IPS DF 6.9 (cell line): ENCODE measurements at places on chromosomes 11 and 22.

GRCh38 chr11:133500936-133501335 lies 31.4 kb downstream of the OPCML start:
- H3K27me3 ChIP-seq: no peaks in the 10 kb centered on the region
- no peak overlapping the region for H3K4me3 ChIP-seq
- H3K27ac ChIP-seq: no peak overlapping the region
- DNase-seq: no peak
- H3K4me1 ChIP-seq: peaks cover 5% of the 10 kb centered on the region

- H3K4me1 ChIP-seq: peaks cover 1% of the 10 kb centered on the region; the same call in 1 of the 2 replicates
- no peaks in the 10 kb centered on the region for H3K36me3 ChIP-seq
- H3K27me3 ChIP-seq: no peaks in the 10 kb centered on the region
Observed at GRCh38 chr11:125236072-125236825, 71.7 kb downstream of the PKNOX2 start.

GRCh38 chr11:60431251-60431650 lies 1.9 kb downstream of the MS4A5 start:
- no peaks in the 10 kb centered on the region for H3K27me3 ChIP-seq
- no peaks in the 10 kb centered on the region for H3K4me1 ChIP-seq
- H3K4me3 ChIP-seq: no peak overlapping the region
- H3K27ac ChIP-seq: no peak overlapping the region
- H3K36me3 ChIP-seq: no peaks in the 10 kb centered on the region

DNA sequence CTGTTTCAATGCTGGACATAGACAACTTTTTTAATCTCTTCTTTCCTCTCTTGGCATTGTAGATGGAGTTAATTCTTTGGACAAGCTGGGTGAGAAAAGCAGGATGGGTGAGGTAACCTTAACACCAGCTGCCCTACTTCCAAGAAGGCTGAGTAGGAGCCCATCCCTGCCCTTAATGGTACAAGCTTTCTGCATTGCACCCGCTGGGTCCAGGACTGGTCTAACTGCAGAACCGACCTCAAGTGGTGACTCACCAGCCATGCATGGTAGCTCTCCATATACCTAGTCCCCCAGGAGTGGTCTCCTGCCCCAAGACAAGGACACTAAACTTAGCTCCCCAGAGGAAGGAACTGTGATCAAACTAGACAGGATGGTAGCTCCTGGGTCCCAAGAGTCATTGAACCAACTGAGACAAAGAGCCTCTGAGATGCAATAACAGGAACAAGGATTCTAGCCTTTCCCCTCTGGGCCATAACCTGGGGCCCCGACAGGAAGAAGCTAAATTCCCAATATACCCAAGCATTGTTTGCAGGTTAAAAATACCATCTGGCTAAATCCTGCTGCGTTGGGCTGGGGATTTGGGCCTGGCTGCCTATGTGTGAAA lies 32.1 kb downstream of the RPL27A start:
- no peak overlapping the region for H3K27ac ChIP-seq
- H3K27me3 ChIP-seq: no peaks in the 10 kb centered on the region
- H3K4me3 ChIP-seq: no peak overlapping the region
- 0 out of 2 replicates have a peak, but pooled peaks cover 2% of the 10 kb centered on the region for H3K36me3 ChIP-seq
- no peak for DNase-seq

DNA sequence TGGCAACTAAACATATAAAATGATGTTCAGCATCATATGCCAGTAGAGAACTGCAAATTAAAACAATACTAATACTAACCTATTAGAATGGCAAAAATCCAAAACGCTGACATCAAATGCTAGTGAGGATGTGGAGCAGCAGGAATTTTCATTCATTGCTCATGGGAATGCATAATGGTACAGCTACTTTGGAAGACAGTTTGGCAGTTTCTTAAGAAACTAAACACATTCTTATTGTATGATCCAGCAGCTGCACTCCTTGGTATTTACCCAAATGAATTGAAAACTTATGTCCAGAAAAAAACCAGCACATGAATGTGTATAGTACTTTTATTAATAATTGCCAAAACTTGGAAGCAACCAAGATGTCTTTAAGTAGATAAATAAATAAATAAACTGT lies 258.0 kb downstream of the TENM4 start:
- no peak overlapping the region for H3K4me3 ChIP-seq
- H3K4me1 ChIP-seq: no peaks in the 10 kb centered on the region
- DNase-seq: no peak
- H3K27ac ChIP-seq: no peak overlapping the region
- no peaks in the 10 kb centered on the region for H3K36me3 ChIP-seq
- H3K27me3 ChIP-seq: no peaks in the 10 kb centered on the region

DNA sequence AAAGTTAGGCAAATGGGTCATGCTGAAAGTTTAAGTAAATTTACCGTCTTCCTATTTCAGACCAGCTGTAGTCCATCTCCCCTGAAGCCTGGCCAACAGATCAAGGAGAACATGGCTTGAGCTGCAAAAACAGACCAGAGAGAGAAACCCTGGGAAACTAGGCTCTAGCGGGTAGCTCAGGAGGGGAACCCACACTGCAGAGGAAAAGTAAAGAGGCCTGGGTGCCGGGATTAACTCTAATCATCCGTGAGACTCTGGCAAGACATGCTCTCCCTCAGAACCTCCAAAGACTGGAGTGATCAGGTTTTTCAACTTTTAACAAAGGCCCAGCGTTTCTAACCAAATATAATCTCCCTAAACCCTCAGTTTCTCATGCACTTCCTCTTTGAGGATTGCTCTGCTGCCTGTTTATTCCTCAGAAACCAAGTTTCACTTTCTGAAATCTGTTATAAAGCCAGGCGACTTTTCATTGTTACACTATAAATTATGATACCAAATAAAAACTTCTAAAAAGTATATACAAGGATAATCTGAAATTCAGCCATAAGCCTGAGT lies 67.5 kb downstream of the GAB2 start:
- H3K27ac ChIP-seq: no peak overlapping the region
- H3K27me3 ChIP-seq: no peaks in the 10 kb centered on the region
- no peaks in the 10 kb centered on the region for H3K36me3 ChIP-seq
- no peak for DNase-seq
- H3K4me1 ChIP-seq: peaks cover 2% of the 10 kb centered on the region; the same call in 1 of the 2 replicates
- no peak overlapping the region for H3K4me3 ChIP-seq

DNA sequence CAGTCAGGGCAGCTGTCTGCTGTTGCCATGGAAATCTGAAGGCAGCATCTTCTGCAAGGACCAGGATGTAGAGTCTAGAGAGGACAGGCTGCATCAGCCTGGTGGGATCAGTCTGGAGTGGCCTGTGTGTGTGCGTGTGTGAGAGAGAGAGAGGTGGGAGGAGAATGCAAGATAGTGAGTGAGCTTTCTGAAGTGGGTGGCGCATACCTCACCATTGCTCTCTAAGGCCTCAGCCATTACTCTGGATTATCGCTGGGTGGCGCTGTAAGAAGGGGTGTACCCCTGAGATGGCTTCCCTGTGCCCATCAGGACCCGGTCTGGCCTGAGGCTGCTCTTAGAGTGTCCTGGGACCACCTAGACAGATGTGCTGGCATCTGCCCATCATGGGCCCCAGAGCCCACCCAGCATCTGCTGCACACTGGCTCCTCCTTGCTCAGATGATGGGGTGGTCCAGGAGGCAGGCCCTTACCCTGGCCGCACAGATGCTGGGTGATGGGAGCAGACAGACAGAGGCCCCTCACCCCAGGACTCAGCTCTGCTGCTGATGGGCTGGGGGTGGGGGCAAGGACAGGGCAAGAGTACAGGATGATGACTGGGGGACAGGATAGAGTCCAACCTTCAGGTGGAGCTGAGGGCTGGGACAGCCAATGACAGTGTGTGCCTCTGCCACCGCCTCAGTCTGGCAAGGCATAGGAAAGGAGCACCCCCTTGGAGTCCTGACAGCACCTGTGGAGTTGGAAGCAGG lies 25.7 kb upstream of the TUB start:
- peaks cover 3% of the 10 kb centered on the region for H3K4me1 ChIP-seq
- no peak overlapping the region for H3K27ac ChIP-seq
- H3K27me3 ChIP-seq: no peaks in the 10 kb centered on the region
- no peak overlapping the region for H3K4me3 ChIP-seq
- DNase-seq: no peak

GRCh38 chr11:18650859-18651557 lies 16.9 kb upstream of the SPTY2D1 start:
- H3K27ac ChIP-seq: no peak overlapping the region
- H3K27me3 ChIP-seq: no peaks in the 10 kb centered on the region
- 0 out of 2 replicates have a peak, but pooled peaks cover 2% of the 10 kb centered on the region for H3K4me1 ChIP-seq

GRCh38 chr11:64842366-64842759 lies 2.1 kb downstream of the CDC42BPG start:
- peaks cover 7% of the 10 kb centered on the region; the same call in 1 of the 2 replicates for H3K4me1 ChIP-seq
- H3K27ac ChIP-seq: no peak overlapping the region
- no peak for DNase-seq

GRCh38 chr22:35860837-35861236 lies 143.2 kb downstream of the APOL5 start:
- H3K36me3 ChIP-seq: no peaks in the 10 kb centered on the region
- peaks cover 3% of the 10 kb centered on the region for H3K4me1 ChIP-seq
- DNase-seq: no peak
- no peak overlapping the region for H3K27ac ChIP-seq
- no peak overlapping the region for H3K4me3 ChIP-seq
- H3K27me3 ChIP-seq: no peaks in the 10 kb centered on the region

GRCh38 chr11:12159351-12160099 lies 49.1 kb downstream of the MICAL2 start:
- 0 out of 2 replicates have a peak, but pooled peaks cover 1% of the 10 kb centered on the region for H3K4me1 ChIP-seq
- no peak overlapping the region for H3K27ac ChIP-seq
- no peaks in the 10 kb centered on the region for H3K27me3 ChIP-seq
- no peak overlapping the region for H3K4me3 ChIP-seq
- DNase-seq: no peak
